Calu3 (cell line): ENCODE measurements at places on chromosomes 4 and X.

- no peak for DNase-seq
Observed at GRCh38 chrX:47574547-47575301, 7.5 kb upstream of the TIMP1 start.

GRCh38 chr4:186839122-186840037 is 115.7 kb upstream of the FAT1 start:
- DNase-seq: peak; percentile 54

GRCh38 chr4:39308611-39309010 is 57.6 kb downstream of the RFC1 start:
- no peak for DNase-seq

- DNase-seq: no peak
Observed at GRCh38 chr4:83382850-83383249, 48.2 kb upstream of the HPSE start.

DNA sequence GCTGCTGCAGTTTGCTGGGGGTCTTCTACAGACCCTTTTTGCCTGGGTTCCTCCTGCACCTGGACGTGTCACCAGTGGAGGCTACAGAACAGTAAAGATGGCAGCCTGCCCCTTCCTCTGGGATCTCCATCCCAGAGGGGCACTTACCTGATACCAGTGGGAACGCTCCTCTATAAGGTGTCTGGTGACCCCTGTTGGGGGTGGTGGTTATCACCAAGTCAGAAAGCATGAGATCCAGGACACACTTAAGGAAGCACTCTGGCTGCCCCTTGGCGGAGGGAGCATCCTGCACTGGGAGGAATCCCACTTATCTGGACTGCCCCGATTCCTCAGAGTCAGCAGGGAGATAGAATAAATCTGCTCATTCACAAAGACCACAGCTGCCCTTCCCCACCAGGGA is 218.9 kb upstream of the GALNTL6 start:
- DNase-seq: no peak

DNA sequence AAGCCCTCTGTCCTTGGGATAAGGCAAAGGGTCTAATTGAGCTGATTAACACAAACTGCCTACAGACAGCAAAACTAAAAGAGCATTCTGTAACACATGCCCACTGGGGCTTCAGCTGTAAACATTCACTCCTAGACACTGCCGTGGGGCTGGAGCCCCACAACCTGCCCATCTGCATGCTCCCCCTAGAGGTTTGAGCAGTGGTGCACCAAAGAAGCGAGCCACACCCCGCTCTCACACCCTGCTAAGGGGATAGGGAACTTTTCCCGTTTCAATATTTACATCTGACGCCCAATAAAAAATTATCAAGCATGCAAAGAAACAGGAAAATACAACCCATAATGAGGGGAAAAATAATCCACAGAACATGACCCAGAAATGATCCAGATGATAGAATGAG is 46.9 kb upstream of the HSD17B10 start:
- DNase-seq: peak; percentile 31
